ENCODE measurements at places on chromosomes 7 and 10.

DNA sequence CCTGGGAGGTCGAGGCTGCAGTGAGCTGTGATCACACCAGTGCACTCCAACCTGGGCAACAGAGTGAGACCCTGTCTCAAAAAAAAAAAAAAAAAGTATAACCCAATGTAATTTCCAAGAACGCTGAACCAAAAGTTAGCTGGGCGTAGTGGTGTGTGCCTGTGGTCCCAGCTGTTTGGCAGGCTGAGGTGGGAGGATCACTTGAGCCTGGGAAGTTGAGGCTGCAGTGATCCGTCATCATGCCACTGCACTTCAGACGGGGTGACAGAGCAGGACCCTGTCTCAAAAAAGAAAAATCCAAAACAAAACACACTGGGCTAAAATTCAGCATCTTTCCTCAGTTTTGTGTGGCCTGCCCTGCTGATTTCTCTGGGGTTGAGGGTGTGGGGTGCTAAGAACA is 21.1 kb downstream of the HNRNPA2B1 start:
- DNase-seq: no peak

DNA sequence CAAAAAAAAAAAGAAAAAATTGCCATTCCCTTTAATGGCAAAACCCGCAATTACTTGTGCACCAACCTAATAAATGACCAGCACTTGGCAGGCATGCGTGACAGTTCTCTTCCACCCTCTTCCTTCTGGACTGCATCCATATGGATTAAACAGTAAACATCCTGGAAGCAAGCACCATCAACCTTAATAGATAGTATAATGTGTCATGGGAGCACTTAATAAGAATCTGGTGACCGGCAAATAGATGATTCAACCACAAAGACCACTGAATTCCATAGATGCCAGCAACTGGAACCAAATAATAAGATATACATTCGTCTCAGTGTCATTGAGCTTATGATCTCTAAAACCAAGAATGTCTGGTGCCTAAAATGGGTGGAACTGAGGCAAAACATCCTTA is 610.2 kb downstream of the CALN1 start:
- no peak for DNase-seq

DNA sequence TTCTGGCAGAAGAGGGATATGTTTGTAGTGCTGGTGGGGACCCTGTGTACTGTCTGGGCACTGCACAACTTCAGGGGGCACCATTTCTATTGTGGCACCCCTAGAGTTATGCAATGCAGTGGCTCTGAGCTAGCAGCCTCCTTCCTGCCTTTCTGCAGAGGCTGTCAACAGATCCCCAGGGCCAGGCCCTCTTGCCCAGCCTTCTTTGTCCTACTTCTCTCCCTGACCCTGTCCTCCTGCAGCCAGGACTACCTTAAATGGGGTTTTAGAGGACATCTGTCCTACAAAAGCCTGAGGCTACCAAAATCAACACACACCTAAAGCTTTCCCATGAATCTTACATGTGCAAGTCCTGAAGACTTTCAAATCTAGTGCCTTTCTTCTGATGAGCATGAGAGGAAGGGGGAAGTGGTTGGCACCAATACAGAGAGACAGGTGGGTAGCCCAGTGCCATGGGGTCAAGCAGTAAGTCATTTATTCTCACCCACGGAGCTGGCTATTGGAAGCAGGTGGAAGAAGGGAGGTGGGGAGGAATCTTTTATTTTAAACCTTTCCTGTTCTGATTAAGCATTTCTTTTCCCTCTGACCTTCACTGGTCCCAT is 2.4 kb downstream of the SPOCK2 start:
- DNase-seq: no peak

DNA sequence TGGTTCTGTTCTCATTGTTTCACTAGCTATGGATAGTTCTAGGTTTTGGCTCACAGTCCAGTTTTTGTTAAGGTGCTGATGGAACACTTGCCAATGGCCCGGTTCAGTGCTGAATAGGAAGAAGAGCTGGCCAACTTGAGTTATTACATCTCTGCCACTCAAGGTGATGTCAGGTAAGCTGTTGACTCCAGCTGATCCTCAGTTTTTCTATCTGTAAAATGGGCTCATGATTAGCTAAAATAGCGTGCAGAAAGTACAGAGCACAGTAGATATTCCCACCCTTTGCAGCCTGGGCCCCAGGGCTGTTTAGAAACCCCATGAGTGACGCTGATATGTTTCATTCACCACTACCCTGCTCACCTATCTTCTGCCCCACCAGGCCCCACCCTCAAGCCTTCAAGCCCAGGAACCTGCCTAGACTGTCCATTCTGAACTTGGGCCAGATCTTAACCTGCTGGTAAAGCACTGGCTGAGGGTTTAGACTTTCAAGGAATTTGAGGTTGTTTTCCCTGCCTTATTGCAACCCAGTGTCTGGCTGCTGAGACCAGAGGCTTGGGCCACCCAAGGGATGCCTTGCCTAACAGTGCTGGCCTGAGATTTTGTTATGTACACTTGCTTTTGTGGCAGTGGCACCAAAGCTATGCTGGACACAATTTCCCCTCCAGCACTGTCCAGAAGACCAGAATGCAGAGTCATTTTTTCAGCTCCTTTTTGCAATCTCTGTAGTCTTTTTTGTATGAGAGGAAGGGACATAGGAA is 378.2 kb upstream of the ZMIZ1 start:
- no peak for DNase-seq

GRCh38 chr7:101169838-101170551 is 4.6 kb upstream of the VGF start:
- DNase-seq: peak; percentile 63

DNA sequence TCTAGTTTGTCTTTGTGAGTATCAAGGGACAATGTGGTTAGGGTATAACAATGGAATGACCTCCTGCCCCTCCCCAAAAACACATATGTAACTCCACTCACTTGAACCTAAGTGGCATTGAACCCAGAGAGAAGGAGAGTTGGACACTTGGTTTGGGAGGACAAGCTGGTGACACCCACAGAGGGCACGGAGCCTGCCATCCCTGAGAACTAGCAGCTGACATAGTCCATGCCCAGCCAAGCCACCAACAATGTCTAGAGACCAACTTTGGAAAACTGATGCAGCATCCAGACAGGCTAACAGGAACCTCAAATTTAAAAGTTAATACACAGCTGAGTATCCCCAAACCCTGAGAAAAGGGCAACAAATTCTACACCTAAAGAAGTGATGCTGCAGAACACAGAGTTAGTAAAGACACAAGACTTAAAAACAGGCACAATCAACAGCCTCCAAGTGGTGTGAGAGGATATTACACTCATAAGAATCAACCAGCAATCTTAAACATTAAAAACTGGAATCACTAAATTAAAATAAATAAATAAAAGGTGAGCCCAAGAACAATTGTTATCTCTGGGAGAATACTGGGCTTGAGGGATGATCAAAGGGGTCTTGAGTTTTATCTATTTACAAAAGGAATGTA is 27.2 kb downstream of the NUDCD3 start:
- DNase-seq: no peak
